MM.1S (cell line): ENCODE measurements at places on chromosomes 13 and 19.

- no peak for DNase-seq
Measured at GRCh38 chr19:35318679-35319448, 10.1 kb upstream of the CD22 start.

GRCh38 chr13:94914895-94915294 is 202.6 kb upstream of the SOX21 start:
- no peak for DNase-seq

DNA sequence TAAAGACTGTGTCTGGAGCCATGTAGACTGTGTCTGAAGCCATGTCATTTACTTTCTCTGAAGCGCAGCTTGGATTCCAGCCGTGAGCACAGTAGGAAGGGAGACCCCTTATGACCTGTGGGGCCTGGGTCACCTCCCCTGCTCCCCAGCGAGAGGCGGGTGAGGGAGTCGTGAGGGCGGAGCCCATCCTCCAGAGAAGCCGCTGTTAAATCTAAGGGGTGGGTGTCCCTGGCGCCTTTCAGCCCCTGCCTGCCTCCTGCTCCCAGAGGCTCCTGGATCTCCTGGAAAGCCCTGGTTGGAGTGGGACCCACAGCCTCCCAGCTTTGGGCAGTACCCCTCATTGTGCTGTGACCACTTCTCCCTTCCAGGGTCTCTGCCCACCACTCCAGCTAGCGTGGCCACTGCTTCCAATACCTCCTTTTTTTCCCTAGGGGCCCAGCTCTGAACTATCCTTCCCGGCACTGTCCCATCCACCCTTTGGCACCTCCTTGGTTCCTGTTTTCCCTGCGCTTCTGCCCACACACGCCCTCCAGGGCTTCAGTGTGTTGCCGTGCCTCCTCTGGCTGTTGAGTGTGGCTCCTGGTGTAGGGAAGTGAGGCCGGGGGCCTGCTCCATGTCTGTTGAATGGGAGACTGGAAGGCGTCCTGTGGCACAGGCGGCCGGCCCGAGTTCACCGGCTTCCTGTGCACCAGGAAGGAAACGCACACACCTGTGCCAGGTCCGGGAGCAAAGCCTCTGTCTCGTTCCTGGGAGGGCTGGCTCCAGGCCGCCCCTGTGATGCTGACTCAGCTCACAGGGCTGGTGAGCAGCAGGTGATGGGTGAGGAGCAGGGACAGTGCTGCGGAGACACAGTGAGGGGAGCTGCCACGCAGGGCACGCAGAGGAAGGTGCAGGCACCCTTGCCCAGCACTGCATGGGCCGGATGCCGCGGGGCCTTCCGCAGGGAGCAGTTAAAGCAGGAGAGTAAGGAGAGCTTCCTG is 29.4 kb downstream of the ATP4B start:
- DNase-seq, result no peak

- DNase-seq, result no peak
Measured at GRCh38 chr13:85529218-85529594, 270.0 kb downstream of the SLITRK6 start.

DNA sequence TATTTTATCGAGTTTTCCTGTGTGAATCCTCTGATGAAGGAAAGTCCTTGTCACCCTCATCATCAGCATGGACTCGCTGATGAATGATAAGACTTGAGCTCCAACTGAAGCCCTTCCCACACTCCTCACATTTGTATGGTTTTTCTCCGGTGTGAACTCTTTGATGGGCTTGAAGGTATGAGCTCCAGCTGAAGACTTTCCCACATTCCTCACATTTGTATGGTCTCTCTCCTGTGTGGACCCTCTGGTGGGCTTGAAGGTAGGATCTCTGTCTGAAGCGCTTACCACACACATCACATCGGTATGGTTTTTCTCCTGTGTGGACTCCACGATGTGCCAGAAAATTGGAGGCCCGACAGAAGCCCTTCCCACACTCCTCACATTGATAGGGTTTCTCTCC is 21.7 kb downstream of the ZNF45 start:
- no peak for DNase-seq

DNA sequence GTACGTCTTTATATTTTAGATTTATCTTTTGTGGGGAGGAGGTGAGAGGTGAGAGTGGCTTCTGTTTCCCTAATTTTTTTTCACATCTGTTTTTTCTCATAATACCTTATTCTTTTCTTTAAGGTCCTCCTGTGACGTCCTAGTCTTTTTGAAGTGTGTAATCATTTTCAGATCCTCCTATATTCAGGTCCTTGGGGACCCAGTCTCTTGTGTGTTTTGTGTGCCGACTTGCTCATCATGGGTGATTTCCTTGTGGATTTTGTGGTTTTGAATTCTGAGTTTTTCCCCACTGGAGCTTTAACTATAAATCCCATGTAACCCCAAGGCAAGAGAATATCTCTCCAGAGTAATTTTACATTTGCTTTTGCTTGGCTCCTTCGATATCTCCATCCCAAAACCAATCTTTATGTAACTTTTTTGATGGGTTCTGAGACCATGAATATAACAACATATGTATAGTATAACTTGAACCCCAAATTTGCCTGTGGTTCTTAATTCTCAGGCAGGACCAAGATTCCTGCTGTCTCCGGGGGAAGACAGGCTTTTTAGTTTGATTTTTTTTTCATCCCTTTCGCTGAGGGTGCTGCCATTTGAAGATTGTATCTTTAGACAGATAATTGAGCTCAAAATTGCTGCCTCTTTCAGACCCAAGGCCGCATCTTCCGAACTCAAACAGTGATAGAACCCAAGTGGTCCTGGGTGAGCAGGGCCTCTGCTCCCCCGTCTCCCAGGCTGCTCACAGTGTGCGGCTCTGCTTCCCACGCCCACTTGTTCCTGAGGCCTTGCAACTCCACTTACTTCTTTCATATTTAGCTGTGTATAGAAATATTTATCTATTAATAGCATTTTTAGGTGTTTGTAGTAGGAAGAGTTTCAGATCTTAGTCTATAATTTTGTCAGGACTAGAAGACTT is 59.1 kb upstream of the GPR183 start:
- DNase-seq, result no peak

DNA sequence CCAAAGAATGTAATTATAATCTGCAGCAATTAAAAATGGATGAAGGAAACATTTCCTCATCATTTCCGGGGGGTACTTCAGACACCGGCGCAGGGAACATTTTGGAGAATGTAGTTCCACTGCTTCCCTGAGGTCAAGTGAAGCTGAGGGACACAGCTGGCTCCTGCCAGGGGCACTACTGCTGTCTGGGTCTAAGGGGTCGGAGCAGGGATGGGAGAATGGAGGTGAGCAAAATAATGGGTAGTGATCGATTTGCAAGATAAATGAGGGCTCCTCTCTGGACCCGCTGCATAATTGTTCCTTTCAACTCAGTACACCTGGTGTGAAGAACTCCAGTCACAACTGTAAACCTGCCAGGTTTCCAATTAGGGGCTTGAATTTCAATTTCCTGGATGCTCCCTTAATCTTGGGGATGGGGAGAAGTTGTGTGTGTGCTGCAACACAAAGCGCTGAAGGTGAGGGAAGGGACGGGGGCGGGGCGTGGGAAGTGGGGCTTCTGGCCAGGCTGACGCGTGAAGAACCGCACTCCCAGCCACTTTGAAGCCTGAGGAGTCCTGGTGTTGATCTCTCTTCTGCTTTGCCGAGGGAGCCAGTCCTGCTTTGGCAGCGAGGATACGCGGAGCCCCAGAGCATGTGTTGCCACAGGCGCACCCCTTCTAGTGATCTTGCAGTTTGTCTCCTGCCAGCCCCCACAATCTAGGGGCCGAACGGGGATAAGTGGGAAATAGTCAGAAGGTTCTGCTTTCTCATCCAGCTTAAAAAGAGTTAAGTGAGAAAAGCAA is 57.9 kb upstream of the PCDH8 start:
- no peak for DNase-seq

GRCh38 chr13:26460648-26461047 is 96.8 kb upstream of the WASF3 start:
- DNase-seq, result no peak

- DNase-seq, result no peak
Measured at GRCh38 chr13:97026531-97027161, 32.4 kb upstream of the OXGR1 start.

GRCh38 chr13:97321616-97322321 is 99.6 kb downstream of the MBNL2 start:
- no peak for DNase-seq

DNA sequence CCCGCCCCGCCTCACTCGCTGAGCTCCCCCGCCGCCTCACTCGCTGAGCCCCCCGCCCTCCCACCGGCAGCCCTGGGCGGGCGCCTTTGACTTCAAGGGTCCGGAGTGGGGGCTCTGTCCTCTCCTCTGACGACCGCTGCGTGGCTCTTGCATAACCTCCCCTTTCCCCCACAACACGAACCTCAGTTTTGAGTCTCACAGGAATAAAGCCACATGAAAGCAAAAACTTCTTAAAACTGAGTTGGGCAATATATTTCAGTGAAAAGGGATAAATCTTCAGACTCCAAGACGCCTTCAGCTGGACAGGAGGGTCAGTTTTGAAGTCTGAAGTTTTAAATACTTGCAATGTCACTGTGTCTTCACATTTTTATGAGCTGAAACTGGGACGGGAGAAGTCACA is 70.6 kb upstream of the C13orf46 start:
- no peak for DNase-seq

GRCh38 chr13:99653526-99653925 is 152.3 kb downstream of the TM9SF2 start:
- DNase-seq, result no peak

GRCh38 chr13:46062185-46062584 is 9.6 kb upstream of the ZC3H13 start:
- no peak for DNase-seq

- peak; percentile 63 for DNase-seq
Measured at GRCh38 chr19:49145573-49146407, 9.4 kb downstream of the HRC start.

DNA sequence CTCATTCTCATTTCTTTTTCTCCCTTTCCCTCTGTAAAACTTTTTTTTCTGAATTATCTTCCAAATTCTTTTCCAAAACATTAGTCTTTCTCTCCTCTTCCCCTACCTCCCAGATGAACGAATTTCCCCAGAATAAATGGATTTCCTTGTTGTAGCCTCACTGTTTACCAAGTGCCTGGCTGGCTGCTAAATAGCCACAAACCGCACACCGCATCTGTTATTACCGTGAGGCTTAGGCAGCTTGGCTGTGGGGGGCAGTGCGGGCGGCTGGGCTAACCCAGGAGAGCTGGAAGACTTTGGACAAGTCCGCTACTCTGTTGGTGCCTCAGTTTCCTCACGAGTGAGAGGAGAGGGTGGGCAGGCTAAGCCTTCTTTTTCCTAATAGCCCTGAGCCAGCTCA is 10.7 kb downstream of the IL17D start:
- DNase-seq, result no peak

- peak; percentile 5 for DNase-seq
Measured at GRCh38 chr19:2047449-2048103, 3.5 kb downstream of the MKNK2 start.

- no peak for DNase-seq
Measured at GRCh38 chr19:48393559-48394330, at the start of gene GRIN2D. TSS of gene GRIN2D (plus strand) at chr19:48393668. CDS start at chr19:48398393, 4,725 bp downstream.

DNA sequence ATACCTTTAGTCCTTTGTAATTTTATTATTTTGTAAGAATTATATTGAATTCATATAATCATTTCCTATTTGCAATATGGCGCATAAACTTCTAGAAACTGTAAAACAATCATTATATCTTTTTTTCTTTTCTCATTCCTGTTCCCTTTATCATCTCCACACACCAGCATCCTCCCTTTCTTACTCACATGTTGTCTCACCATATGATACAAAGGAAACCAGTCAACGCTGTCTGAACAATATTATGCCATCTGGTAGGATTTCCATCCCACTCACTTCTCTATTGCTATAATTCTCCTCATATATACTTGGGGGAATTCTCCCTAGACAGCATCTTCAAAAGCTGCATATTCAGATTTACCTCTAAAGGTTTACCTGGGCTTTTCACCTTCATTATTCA is 389.8 kb downstream of the NDFIP2 start:
- no peak for DNase-seq

DNA sequence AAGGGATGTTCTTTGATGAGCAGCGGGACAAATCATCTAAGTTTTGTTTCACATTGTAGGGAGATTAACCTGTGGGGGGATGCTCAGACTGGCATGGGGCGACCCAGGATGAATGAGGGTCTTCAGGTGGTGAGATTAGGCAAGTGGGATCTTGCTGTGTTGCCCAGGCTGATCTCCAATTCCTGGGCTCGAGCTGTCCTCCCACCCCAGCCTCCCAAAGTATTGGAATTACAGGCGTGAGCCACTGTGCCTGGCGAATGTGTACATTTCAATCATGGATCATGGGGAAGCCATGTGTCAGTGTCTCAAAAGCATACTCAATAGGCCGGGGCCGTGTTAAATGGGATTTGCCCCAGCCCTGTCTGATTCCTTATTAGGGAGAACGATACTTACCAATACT is 8.1 kb downstream of the SLC25A42 start:
- DNase-seq, result no peak

DNA sequence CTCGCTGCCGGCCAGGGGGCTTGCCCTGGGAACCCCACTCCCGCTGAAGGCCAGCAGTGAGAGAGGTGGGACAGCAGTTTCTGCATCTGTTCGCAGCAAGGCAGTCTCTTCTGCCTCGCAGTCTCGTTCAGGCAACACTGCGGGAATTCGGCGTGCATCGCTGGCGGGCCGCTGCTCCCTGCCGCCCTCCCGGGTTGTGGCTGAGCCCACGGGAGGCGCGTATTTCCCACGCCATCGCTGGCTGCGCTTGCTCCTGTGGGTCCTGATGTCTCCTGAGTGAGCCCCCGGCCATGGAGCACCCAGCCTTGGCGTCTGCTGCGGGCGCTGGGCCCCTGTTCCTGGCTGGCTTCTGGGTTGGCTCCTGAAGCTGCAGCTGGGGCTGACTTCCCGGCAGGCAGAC is 227.9 kb downstream of the TEX29 start:
- no peak for DNase-seq

DNA sequence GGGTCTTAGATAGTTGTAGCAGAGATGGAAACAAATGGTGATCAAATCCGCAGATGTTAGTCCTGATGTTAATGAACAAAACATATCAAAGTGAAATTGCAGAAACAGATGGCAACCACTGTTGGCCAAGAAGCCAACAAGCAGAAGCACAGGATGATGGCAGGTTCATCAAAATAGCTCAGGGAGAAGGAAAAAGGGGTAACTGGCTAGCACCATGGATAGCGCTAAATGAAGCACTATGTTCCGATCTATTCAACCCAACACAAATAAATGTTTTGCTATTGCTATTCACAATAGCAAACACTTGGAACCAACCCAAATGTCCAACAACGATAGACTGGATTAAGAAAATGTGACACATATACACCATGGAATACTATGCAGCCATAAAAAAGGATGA is 413.7 kb downstream of the FGF14 start:
- no peak for DNase-seq

DNA sequence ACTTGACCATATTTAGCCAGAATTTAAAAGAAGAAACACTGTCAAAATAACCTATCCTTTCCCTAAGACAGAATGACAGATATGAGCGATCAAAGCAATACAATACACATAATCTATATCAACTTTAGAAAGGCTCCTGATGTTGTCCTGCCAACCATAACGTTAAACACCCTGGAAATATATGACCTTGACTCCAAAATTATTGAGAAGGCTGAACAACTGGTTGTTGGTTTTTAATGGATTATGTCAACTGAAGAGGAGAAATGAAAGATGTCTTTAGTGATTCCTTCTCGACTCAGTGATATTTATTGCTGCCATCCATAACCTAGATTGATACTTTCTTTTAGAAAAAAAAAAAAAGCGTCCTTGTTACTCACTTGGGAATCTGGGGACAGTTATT is 957.2 kb downstream of the SLITRK1 start:
- DNase-seq, result no peak
